ENCODE measurements at places on chromosomes 3 and 15.

- DNase-seq, result no peak
Measured at GRCh38 chr3:43036621-43037423, 57.7 kb downstream of the GASK1A start.

GRCh38 chr15:69750253-69750652 is 297.6 kb downstream of the RPLP1 start:
- DNase-seq, result no peak

DNA sequence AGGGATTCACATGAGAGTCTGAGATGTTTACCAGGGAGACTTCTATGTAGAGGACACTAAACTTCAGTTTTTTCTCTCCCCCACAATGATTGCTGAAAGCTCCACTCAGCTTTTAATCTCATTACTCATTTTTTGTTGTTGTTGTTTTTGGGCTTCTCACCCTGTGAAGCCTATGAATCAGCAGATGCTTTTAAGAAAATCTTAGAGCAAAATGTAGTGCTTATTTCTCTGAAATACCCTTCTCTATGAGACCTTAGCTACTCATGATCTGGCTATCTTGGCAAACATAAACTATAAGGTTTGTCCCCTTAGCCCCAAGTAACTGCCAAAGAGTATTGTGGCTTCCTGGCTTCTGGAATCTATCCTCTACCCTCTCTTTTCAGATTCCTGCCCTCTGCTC is 537.3 kb downstream of the OCA2 start:
- DNase-seq, result no peak

- DNase-seq, result no peak
Measured at GRCh38 chr3:24048843-24049242, 103.8 kb downstream of the NR1D2 start.

- DNase-seq, result no peak
Measured at GRCh38 chr15:95363646-95364045, 966.9 kb upstream of the NR2F2 start.

DNA sequence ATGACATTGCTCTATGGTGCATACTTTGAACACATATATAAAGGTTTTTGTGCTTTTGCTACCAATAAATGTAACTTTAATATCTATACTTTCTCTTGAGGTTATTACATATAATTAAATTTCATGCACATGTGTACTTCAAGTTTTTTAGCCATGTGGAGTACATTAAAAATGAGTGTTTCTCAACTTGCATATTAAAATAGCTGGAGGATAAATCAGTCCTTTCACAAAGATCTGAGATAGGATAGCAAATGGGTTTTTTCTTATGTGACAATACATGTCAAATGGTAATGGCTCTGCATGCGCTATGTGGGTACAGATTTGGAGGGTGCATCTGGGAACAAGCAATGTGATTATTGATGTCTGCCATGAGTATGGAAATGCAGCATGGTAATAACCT is 48.7 kb upstream of the COL6A6 start:
- no peak for DNase-seq

All from stimulated activated CD8-positive, alpha-beta memory T cell treated with anti-CD3 and anti-CD28 coated beads, Interleukin-7, amount 100 ng/mL, for 1 hour (primary cell).